SJCRH30 (cell line): ENCODE measurements at places on chromosomes 6 and 20. TPM values are rescaled to one million over a fixed set of nuclear protein-coding genes. Genes with fewer than 3 reads are reported as not detected.

- DNase-seq: no peak
These were observed 186.6 kb downstream of the MOXD1 start for GRCh38 chr6:132214716-132215115.

DNA sequence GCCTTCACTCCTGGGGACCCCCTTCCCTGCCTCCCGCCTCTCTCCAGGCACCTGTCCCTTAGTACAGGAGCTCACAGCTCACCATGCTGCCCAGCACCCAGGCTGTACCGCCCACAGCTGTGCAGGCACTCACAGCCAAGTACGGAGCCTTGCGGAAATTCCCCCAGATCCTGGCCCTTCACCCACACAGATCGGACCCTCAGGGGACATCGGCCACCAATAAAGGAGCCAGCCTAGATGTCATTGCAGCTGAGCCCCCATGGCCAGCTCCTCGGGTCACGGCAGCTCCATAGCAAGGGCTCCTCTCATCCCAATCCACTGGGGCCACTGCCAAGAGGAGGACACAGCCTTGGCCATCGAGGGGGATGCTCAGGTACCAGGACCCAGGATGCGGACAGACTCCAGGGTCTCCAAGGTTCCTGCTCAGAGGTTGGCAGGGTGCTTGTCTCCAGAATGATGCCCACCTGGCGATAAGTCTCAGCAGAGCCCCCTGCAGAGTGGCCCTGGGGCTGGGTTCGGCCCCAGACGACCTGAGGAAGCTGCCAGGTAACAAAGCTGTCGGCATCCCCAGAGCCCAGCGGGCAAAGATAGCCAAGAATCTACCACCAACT is 82.3 kb downstream of the YTHDF1 start:
- no peak for DNase-seq

GRCh38 chr20:24742436-24742835 is 206.6 kb upstream of the CST7 start:
- no peak for DNase-seq

Gene RTN4IP1
- total RNA-seq: 8.4 and 8.5 TPM in 2 replicates

- peak; percentile 69 for DNase-seq
These were observed 34.8 kb upstream of the NUP153 start for GRCh38 chr6:17741507-17741906.

Gene PDYN
- not detected in 2 replicates for total RNA-seq

GRCh38 chr20:29878777-29879442 is 1378.6 kb upstream of the DEFB115 start:
- DNase-seq: no peak

DNA sequence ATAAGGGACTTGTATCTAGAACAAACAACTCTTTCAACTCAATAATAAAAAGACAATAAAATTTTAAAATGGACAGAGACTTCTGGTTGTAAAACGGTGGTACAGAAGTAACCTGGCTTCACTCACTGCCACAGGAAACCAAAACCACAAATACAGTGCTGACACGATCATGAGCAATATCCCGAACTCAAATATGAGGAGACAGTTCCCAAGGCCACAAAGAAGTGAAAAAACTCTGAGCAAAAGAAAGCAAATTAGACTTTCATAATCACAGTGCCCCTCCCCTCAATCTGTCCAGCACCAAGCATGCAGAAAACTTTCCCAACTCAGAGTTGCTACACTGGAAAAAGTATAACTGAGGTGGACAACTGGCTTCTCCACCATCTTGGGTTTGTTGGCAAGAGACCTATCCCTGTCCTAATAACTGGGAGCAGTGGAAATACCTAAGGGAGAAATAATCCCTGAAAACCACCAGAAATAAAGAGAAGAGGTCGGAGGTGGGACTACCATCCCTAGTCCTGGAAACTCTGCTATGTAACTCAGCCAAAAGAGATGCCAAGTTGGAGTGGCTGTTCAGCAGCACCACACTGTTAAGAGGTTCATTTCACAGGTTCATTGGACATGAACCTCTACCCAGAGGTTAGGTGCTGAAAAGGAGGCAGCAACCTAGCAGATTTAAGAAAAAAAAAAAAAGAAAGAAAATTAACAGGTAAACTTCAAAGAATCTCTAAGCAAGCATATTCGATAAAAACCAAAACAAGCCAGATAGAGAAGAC is 55.5 kb downstream of the REV3L start:
- peak; percentile 14 for DNase-seq

GRCh38 chr6:87922947-87923330 is 124.7 kb upstream of the SPACA1 start:
- peak; percentile 86 for DNase-seq

Gene EPPIN
- not detected in 2 replicates for total RNA-seq

DNA sequence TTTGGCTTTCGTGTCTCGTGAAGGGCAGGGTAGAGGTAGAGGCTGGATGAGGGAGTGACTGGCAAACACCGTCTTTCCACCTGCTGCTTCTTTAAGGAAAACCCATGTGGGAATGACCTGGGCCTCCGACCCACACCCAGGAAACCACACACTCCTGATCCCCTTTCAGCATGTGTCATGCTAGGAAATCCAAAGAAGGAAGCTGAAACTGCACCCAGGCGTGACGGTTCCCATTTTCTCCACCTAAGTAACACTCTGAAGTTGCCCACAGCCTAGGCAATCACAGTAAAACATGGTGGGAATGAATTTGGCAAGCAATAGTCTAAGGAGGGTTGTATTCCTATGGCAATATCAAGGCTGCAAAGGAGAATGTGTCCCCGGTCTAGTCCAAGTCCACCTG is 538.4 kb upstream of the NOX3 start:
- DNase-seq: no peak

DNA sequence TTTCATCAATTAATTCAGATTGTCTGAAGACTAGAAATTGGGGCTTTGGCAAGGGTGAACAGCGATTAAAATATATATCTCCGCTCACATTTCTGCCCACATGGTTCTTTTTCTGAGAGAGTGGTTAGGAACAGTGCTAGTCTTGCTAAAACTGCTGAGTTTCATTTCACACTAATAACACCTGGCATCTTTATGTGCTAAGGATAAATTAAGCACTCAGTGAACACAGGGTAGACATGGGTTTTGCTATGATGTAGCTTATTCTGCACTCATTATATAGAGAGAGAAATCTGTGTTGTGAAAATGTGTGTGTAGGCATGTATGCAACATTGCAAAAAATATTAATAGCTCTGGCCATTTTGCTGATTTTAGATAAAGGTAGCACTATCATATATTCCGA is 623.4 kb upstream of the FLRT3 start:
- DNase-seq: no peak

DNA sequence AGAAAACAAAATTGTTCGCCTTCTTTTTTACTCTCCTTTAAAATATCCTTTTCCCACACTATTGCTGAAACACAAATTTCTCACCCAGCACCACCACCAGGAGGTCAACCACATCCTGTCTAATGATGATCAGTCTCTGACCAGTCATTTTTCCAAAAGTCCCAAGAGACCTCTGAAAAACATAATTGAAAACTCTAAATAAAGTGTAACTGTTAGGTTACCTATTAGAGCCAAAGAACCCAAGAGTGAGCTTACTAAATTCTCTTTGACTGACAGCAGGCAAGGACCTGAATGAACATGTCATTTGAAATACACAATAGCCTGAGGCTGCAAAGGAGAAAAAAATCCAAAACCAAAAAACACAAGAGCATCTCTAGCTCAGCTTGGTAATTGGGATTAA is 735.4 kb downstream of the CBLN4 start:
- DNase-seq: no peak

Gene ANKRD66
- not detected in 2 replicates for total RNA-seq

DNA sequence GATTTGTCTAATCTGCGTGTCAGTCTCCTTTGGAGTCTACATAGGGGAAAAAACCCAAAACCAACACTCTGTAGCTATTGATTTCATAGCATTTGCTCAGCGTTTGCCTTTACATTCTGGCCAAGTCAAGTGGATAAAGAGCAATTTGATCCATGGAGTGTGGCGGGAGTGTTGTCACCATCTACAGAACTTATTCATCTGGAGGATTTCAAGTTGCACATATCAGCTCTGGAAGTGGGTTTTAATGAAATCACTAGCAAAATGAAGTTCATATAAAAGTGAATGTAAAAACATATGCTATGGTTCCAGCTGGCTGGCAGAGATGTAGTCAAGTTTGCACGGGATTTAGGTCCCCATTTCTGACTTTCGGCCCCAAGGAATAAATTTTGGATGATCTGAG is 219.7 kb upstream of the SUPT3H start:
- DNase-seq: no peak

Gene LY6G6D
- not detected in 2 replicates for total RNA-seq

Gene GTSF1L
- not detected in 2 replicates for total RNA-seq

- DNase-seq: peak; percentile 48
These were observed 4.8 kb downstream of the CST3 start for GRCh38 chr20:23632711-23633573.

Gene GRIK2
- total RNA-seq: 0.22 and 0.35 TPM in 2 replicates

GRCh38 chr6:44002593-44003344 is 124.5 kb downstream of the MRPL14 start:
- DNase-seq: no peak

Gene BNIP5
- 0.04 TPM in 1 of 2 replicates, not detected in the other for total RNA-seq

DNA sequence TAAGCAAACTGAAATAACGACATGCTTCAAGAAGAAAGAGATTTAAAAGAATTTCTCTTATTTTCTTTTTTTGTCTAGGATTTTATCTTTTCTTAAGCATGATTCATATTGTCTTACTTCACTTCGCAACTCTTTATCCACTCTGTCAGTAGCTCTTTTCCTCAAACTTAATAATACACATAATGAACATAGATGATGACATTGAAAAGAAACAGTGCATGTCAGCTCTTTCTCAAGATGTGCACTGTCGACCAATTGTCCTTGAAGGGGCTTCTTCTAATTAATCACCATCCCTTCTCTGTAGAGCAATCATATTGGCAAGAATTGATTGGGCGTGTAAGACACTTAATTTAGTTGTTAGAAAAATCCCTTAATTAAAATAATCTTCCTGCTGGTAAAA is 356.5 kb downstream of the EYS start:
- DNase-seq: no peak

Gene CRISP2
- not detected in 2 replicates for total RNA-seq

Gene SRMS
- not detected in 2 replicates for total RNA-seq

DNA sequence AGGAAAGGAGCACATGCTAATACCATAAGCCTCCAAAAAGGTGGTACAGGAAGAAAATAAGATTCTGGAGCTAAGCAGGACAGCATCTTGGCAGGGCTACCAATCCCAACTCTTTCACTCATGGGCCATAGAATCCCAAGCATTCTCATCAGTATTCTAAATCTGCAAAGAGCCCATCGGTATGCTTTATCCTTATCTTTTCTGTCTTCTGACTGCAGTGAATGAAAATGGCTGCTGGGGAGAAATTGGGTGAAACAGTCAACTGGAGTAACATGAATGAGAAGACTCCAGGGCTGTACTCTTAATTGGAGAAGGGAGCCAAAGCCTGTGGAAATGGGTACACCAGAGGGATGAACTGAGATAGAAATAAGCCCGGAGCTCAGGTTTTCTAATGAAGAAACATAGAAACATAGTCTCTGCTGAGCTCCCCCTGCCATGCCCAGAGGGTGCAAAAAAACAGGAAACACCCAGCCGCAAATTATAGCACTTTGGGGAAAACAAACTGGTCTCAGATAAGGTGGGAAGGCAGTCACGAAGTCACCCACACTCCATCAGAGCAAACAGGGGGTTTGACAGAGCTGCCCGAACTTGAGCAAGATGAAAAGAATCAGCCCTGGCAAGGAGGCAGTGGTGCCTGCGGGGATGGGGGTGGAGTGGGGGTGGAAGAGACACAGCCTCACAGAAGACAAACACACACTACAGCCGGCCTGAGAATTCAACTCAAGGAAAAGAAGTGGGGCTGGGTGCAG is 35.4 kb upstream of the E2F3 start:
- DNase-seq: no peak

DNA sequence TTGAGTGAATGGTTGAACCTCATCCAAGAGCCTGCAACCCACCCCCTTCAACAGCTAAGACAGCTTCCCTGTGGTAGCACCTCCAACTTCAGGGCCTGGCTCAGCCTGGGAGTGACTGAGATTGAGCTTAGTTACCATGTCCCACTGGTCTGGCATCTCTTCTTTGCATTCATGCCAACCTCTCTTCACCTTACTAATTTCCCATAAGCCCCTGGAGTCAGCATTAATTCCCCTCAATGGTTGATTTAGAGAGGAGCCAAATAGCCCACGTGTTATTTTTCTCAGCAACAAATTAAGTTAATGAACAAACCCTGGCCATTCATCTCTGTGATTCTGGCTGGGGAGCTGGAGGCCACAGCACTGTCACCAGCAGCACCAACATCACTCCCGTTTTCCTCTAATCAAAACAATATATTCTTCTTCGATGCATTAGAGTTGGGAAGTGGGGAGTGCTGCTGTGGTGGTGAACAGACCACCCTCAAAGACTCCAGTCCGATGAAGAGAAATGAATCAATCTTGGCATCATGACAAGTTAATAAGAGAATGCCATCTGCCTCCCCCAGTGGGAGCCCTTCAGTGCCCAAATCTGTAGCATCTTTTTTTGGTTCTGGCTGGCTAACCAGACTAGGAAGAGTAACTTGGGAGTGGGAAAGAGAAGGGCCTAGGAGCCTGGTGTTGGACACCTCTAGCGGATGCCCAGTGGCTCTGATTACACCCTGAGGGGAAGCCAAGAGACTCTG is 316.9 kb upstream of the RNF24 start:
- no peak for DNase-seq

- no peak for DNase-seq
These were observed 137.3 kb downstream of the BTBD9 start for GRCh38 chr6:38502423-38502822.

GRCh38 chr6:83096791-83097190 is 29.3 kb downstream of the DOP1A start:
- DNase-seq: no peak

DNA sequence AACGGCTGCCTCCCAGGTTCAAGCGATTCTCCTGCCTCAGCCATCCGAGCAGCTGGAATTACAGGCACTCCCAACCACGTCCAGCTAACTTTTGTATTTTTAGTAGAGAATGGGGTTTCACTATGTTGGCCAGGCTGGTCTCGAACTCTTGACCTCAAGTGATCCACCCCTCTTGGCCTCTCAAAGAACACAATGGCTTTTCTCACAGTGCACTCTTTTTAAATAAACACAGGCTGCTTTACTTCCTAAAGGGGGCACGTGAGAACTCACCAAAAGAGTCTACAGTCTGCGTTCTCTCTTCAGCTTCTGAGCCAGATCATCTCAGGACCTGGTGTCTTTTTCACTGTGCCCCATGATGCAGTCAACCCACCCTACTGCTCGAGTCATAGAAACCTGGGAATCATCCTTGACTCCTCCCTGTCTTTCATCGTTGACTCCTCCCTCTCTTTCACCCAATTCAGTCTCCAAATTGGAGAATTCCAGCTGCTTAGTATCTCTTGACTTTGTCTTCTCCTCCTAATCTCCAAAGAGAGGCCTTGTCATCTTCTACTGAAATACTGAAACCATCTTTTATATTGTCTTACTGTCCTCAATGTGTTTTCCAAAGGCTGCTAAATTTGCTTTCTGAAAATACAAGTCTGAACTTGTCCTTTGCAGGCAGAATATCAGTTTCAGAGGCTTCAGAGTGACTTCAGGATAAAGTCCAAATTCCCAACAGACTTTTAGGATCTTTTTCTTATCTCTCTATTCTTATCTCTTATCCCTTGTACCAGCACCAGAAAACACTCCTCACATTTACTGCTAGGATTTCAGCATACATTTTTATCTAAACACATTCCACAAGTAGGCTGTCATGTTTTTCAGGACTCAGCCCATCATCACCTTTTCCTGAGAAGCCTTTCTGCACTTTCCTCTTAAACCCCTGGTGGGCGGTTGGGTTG is 323.4 kb downstream of the SYNE1 start:
- DNase-seq: no peak

GRCh38 chr6:163533443-163533842 is 118.9 kb downstream of the QKI start:
- DNase-seq: peak; percentile 72

GRCh38 chr6:169935348-169935718 is 183.9 kb downstream of the ERMARD start:
- DNase-seq: peak; percentile 53

- no peak for DNase-seq
These were observed 411.8 kb upstream of the SULF2 start for GRCh38 chr20:48197066-48197465.
